ENCODE measurements at places on chromosomes 13 and 19.

DNA sequence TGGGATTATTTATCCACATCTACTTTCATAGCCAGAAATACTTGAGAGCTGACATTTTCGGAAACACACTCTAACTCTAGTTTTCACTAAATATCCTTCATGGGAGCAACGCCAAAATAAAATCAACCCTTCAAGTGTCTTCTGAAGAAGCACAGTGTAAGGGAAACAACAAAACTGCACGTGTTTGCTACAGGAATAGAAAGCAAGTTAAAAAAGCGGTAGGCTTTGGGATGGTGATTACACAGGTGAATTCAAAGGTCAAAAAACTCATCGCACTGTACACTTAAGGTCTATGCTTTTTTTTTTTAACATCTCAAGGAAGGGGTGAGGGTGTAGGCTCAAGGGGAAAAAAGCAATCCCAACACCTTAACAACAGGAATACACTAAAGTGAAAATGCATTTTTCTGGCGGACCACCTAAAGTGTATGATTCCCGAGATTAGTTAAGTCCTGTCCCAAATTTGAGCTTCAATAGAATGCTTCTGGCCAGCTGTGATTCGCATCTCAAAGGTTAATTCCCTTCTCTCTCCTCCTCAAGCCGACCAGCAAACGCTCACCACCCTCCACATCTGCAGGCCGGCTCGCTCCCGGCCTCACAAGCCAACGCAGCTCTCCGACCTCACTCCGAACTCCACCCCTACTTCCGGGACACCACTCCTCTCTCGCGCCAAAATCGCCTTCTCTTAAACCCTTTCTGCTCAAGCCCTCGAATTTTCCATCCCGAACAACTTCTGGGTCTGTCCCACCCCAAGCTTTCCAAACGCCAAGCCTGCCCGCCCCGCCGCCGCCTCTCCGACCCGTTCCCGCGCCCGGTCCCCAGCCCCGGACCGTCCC is 1.1 kb downstream of the ARGLU1 start:
- peak; percentile 37 for DNase-seq

DNA sequence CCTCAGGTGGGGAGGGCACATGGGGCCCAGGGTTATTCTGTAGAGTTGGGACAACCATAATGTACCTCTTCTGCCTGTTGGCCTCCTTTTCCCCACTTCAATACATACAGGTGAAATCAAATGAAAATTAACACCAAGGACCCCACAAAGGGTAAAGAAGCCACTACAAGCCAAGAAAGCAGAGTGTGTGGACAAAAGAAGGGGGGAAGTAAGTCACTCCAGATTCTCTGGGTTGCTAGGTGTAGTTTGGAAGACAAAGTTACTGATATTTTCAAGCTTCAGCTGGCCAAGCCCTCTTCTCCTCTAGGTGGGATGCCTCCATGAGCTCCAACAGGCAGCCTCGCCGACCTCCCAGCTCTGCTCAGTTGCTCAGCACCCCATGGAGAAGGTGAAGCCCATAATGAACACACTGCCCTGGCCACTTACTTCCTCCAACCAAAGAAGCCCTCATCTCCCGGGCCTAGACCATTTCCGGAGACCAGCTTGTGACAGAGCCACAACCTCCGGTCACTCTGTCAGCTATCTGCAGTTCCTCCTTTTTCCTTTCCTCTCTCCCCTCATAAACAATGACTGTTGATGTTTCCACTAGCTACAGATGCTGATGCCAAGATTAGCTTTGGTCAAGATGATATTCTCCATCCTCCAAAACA is 66.8 kb upstream of the MED4 start:
- no peak for DNase-seq

DNA sequence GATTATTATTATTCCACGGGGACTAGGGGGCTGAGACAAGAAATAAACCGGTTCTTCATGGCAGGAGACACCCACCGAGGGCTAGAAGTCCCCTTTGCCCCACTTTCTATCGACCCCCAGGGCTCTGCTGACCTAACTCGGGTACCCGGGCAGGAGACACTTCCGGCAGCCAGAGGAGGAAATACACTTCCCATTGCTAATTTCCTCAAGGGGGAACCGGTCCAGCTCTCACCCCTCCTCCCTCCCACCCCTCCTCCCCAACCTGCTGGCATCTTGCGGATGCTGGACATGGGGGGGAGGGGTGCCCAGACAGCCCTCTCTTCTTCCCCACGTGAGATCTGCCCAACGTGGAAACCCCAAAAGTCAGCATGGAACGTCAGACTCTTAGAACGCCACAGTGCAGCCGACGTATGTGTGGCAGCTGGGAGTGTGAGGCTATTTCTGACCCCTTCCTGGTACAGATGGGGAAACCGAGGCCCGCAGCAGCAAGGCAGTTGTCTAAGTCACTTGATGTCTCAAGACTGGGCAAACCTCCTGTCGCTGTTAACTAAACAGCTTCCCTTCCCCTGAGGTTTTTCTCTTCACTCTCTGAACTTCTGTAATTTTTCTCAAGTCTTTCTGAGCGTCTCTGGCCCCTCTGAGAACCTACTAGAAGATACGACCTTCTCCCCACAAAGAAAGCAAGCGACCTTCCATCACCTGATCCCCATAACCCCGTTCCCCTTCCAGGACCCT is 3.6 kb downstream of the GPR4 start:
- DNase-seq: no peak

GRCh38 chr13:46010148-46010547 is 42.4 kb downstream of the ZC3H13 start:
- DNase-seq: peak; percentile 5

- DNase-seq: no peak
Measured at GRCh38 chr19:2791876-2792275, 6.6 kb downstream of the THOP1 start.

- DNase-seq: peak; percentile 45
Measured at GRCh38 chr13:40777166-40777808, 6.3 kb upstream of the MRPS31 start.

GRCh38 chr13:42753697-42754096 is 27.7 kb upstream of the FAM216B start:
- DNase-seq: peak; percentile 12

- DNase-seq: no peak
Measured at GRCh38 chr19:10762656-10763055, 44.8 kb downstream of the DNM2 start.

DNA sequence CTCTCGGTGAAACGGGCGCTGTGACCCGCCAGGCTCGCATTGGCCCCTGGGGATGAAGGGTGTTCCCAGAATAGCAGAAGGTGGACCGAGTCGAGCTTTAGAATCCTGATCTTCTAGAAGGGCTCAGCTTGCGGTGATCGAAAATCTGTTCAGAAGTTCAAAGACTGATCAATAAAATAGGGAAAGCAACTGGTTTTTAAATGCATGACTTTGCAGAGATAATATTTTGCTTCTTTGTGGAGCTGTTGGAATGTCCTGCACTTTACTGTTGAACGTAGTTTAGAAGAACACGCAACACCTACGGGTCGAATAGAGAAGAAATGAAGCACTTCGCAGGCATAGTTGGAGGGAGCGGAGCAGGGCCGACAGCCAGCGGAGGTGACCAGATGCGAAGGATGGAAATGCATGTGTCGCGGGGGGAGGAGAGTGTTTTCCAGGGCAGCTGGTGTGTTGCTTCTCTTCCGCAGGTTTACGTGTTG is 766 bp downstream of the CEBPG start:
- DNase-seq: peak; percentile 27

- DNase-seq: peak; percentile 17
Measured at GRCh38 chr19:15252398-15253018, 20.3 kb upstream of the EPHX3 start.

- DNase-seq: no peak
Measured at GRCh38 chr13:24183741-24184182, 23.2 kb downstream of the SPATA13 start.

DNA sequence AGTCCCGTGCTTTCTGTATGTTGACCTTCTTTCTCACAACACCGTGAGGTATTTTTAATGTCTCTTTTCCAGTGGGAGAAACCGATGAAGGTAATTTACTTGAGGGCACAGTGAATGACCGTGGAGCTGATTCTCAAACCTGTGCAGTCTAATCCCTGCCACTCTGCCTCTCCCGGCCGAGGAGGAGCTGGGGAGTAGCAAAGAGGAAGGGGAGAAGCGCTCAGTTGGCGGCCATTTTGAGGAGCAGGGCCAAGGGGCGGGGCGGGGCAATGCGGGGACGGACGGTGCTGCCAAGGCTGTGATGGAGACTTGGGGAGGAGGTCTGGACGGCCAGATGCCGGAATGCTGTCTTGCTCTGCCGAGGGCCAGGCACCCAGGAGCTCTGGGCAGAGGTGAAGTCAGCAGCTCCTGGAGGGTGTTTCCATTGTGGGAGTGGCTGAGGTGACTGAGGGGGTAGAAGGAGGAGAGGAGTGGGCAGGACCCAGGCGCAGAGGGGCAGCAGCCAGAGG is 12.4 kb upstream of the RANBP3 start:
- peak; percentile 10 for DNase-seq

GRCh38 chr13:96161141-96161540 is 71.2 kb downstream of the HS6ST3 start:
- DNase-seq: no peak

- DNase-seq: no peak
Measured at GRCh38 chr13:89812856-89813255, 1534.6 kb upstream of the MIR17HG start.

DNA sequence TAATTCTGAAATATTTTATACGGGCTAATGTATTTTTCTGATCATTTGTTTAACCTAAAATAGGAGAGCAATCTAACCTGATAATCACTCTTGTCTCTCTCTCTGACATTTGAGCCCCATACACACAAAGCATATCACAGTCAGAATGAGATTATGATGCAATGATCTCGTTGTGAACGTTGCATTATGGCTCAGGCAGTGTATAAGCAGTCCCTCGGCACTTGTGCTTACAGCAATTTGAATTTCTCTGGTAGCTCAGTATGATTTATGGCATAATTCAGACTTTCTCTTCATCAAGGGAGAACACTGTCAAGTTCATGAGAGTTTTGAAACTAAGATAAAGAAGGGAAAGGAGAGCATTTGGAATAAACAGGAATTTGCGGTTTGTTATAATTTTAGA is 256.1 kb downstream of the DACH1 start:
- DNase-seq: no peak

DNA sequence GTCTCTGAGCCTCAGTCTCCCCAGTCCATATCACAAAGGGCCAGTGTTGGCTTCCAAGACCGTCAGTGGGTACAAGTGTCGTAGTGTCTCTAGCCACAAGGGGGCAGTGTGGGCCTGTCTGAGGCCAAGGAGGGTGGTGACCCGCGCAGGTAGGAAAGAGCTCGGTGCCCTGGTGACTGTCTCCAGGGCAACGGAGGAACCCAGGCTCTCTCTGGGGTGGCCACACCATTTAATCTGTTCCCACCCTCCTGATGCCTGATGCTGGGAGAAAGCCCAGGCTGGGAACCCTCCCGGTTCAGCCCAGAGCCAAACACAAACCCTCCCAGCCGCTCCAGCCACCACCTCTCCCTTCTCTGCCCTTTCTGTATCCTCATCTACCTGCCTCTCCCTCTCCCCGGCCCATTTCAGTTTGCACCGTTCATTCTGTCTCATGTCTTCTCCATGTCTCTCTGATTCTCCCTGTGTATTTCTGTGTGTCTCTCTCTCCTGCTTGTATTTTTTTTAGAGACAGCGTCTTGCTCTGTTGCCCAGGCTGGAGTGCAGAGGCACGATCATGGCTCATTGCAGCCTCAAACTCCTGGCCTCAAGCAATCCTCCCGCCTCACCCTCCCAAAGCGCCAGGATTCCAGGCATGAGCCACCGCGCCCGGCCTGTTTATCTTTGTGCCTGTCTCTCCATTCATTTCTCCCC is 17.5 kb upstream of the MEIS3 start:
- peak; percentile 43 for DNase-seq

DNA sequence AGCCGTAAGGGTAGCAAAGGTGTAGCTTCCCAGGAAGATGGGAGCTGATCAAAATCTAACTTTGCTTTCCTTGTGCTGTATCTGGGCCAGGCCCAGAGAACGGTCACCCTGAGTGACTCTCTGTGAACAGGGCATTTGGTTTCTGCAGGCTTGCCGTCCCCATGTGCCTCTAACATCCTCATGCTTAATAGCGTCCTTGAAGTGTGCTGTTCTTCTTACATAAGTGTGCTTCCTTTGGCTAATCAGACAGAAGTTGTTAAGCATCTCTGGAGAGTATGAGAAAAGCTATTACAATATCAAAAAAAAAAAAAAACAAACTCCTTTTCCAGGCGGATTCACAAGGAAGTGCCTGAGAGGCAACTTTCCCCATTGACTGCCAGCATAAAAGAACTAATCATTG is 503.7 kb downstream of the DIAPH3 start:
- DNase-seq: no peak

DNA sequence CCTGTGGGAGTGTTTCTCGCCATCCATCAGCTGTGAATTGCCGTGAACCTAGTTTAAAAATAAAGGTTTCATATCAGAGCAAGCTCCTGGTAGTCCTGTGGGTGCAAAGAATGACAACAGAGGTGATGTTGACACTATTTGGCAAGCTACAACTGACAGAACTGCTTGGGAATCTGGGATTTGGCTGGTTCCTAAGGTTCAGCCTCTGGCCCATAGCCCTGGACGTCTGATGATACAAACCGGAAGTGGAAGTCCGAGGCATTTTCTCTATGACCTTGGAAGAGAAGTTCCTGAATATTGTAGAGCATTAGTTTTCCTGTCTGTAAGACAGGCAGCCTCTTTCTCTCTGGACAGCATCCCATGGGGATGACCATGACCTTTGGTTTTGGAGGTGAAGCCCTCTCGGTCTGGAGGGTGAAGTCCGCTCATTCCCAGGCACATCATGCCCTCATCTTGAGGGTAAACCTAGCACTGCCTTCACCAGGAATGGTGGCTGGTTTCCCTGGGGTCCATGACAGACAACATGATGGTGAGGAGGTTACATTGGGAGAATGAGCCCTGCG is 29.1 kb downstream of the GATAD2A start:
- DNase-seq: peak; percentile 24

GRCh38 chr19:32631381-32631780 is 43.6 kb downstream of the ANKRD27 start:
- DNase-seq: no peak

DNA sequence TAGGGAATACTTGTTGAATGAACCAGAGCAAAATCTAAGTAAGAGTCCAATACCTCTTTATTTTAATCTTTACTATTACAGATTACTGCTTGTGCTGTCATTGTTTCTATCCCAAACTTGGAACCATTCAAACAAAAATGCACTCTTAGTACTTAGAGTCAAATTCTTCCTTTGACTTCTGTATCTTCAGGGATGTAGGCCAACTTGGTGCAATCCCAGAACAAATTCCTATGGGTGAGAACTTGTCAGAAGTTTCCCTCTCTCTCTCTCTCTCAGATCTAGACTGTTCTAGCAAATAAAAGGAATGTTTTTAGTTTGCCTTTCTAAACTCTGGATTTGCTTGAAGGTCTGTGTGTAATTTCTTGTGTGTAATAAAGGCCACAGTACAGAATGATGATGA is 329.0 kb upstream of the TMTC4 start:
- no peak for DNase-seq

DNA sequence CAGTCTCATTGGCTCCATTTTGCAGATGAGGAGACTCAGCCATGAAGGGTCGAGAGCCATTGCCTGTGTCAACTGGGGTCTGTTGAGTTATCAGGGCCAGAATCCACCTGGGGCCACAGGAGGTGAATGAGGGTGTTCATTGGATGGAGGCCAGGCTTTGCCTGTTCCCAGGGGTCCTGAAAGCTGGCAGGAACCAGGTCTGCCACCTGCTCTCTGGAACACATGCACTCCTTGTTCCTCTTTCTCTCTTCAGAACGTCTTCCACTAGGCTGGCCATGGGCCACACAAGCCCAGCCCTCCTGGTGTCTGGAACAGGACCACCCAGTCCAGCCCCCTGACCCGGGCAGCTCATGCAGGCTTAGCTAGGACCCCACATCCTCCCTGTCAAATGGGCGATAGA is 21.1 kb downstream of the PPP1R37 start:
- no peak for DNase-seq
